Peyer's patch (tissue), 4 donors: ENCODE measurements at places on chromosomes 6 and 20.

GRCh38 chr20:33992145-33992922 is 1.4 kb upstream of the RALY start:
- DNase-seq = no peak

- no peak for DNase-seq
Observed at GRCh38 chr6:107493158-107494057, 3.5 kb downstream of the SOBP start.

DNA sequence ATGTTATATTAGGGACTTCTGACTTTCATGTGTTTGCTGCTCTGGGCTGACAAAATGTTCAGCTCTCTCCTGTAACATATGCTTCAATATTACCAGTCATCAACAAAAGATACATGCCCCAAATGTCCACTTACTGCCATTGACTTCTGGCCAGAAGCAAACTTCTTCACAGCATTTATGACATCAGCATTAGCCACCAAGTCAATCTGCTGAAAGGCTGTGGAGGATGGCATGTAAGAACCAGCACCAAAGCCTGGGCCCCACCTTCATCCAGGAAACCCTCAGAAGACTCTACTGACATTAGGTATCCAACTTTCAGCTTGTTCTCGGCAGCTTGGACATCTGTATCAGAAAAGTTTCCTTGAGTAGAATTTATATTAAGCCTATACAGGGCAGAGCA is 595.5 kb downstream of the COL12A1 start:
- no peak for DNase-seq

DNA sequence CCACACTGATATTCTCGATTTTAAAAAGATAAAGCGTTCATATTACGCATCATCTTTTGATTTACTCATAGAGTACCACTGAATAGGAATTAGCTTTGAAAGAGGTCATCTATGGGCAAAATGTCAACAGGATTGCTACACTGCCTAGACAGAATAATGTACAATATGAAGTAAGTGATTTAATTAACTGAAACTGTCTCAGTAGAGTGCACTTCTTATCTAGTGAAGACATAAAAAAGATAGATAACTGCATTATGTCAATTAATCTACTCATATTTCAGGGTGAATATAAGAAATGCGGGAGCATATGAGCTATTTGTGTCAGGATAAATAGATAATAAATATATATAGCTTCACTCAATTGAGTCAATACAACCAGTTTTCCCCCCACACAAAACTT is 723.9 kb downstream of the EYS start:
- DNase-seq = no peak

DNA sequence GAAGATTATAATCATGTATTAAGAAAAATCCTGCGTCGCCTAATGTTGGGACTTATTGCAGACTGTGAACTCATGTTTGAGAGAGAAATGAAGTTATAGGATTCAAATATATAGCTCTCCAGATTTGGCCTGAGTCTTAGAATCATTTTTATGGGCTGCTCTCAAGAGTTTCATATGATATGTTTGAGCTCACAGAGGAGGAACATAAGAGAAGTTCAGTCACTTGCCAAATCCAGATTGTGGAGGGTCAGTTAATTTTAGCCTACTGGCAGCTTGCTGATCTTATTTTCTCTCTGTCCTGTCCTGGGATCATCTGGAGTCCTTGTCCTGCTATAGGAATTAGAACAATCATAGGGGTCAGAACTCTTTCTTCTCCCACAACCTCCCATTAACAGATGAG is 186.1 kb upstream of the SUPT3H start:
- DNase-seq = no peak

GRCh38 chr6:48449002-48449401 is 338.0 kb upstream of the PTCHD4 start:
- no peak for DNase-seq

- DNase-seq = peak; percentile 79
Observed at GRCh38 chr6:129683601-129684322, 26.2 kb downstream of the ARHGAP18 start.

DNA sequence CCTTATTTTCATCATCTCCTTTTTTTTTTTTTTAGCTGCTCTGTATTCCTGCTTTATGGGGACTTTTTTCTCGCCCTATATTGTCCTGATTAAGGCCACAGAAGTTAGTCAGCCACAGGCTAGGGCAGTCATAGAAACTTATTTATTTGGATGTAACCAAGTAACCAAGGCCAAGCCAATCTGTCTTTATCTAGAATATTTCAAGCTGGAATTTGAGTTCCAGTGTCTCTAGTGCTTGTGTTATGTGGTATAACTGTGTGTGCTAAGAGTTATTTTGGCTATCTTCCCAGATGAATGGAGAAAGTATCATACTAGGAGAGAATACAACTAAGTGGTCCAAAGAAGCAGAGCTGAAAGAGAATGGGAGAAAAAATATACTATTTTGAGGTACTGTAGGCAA is 751.5 kb downstream of the CBLN4 start:
- no peak for DNase-seq

GRCh38 chr6:139903411-139904157 is 529.1 kb upstream of the CITED2 start:
- peak; percentile 53 for DNase-seq
